CD8-positive, alpha-beta memory T cell (primary cell): ENCODE measurements at places on chromosomes 3 and 15. TPM values are rescaled to one million over a fixed set of nuclear protein-coding genes. Genes with fewer than 3 reads are reported as not detected.

DNA sequence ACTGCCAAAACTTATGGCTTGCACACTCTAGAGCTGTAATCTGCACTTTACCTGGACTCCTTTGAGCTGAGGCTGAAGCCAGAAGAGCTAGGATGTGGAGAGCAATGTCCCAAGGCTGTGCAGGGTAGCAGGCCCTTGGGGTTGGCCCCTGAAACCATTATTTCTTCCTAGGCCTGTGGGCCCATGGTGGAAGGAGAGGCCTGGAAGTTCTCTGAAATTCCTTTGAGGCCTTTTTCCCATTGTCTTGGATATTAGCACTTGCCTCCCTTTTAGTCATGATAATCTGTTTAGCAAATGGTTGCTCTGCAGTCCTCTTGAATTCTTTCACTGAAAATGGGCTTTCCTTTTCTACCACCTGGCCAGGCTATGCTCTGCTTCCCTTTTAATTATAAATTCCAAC lies 102.0 kb upstream of the SGO1 start:
- no peaks in the 10 kb centered on the region for H3K36me3 ChIP-seq
- H3K27me3 ChIP-seq = no peaks in the 10 kb centered on the region
- H3K4me3 ChIP-seq = no peak overlapping the region
- DNase-seq = no peak
- no peaks in the 10 kb centered on the region for H3K4me1 ChIP-seq

- no peaks in the 10 kb centered on the region for H3K36me3 ChIP-seq
- H3K4me3 ChIP-seq = no peak overlapping the region
- peaks cover 8% of the 10 kb centered on the region for H3K27me3 ChIP-seq
- no peak for DNase-seq
- H3K4me1 ChIP-seq = peaks cover 5% of the 10 kb centered on the region
Measured at GRCh38 chr15:56460071-56460470, 4.9 kb downstream of the MNS1 start.

DNA sequence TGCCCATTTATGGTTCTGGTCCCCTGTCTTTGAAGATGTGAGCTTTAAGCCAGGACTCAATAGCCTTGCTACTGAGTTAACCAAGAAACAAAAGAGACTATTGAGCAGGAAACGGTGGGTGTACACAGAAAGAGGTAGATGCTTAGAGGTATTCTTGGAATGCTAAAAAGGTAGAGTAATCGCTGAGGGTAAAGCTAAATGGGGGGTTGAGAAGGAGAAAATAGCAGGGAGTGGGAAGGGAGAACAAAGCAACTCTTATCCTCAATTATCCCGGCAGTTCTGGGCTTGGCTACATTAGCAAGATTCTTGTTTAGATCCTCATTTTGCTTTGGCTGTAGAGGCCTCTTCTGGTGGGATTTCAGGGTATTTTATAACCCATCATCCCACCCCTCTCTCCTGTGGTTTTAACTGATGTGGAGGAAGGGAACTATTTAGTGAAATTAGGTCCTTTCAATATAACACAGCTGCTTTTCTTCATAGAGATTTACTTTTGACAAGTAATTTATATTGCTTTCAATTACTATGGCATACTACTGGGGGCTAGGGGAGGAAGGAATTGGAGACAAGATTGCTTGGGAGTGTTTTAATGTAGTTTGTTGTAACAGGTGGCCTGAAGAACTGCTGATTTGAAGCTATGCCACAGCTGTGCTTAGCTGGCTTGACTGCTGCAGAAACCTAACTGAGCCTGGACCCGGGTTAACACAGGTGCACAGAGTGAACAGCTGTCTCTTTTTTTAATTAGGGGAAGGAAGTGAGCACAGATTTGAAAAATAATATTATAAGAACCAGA lies 234.3 kb upstream of the CCDC54 start:
- no peaks in the 10 kb centered on the region for H3K4me1 ChIP-seq
- no peak overlapping the region for H3K27ac ChIP-seq
- H3K27me3 ChIP-seq = no peaks in the 10 kb centered on the region
- H3K36me3 ChIP-seq = no peaks in the 10 kb centered on the region
- no peak overlapping the region for H3K4me3 ChIP-seq

- DNase-seq = no peak
- H3K27ac ChIP-seq = no peak overlapping the region
- H3K4me1 ChIP-seq = no peaks in the 10 kb centered on the region
- no peaks in the 10 kb centered on the region for H3K27me3 ChIP-seq
- H3K4me3 ChIP-seq = no peak overlapping the region
Measured at GRCh38 chr3:29293421-29293820, 12.6 kb downstream of the RBMS3 start.

DNA sequence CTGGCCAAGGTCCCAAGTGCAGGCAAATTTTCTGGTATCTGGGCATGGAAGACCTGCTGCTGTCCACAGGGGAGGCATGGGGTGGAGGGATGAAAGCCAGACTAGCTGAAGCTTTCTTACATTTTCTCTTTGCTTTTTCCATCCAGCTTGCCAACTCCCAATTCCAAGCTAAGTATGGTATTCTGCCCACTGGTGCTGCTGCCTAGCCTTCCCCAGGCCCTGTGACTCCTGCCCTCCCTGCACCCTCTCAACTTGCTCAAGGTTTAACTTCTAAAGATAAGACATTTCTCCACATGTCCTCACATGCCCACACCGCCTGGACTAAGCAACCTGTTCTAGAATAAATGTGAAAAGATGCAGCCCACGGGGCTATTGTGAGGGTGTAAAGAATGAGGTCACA lies 59.5 kb upstream of the HACD2 start:
- no peaks in the 10 kb centered on the region for H3K36me3 ChIP-seq
- H3K4me3 ChIP-seq = no peak overlapping the region
- H3K4me1 ChIP-seq = no peaks in the 10 kb centered on the region

- no peak overlapping the region for H3K27ac ChIP-seq
- H3K4me1 ChIP-seq = peaks cover 37% of the 10 kb centered on the region
- no peak overlapping the region for H3K4me3 ChIP-seq
- no peaks in the 10 kb centered on the region for H3K36me3 ChIP-seq
Measured at GRCh38 chr15:41659190-41659589, 1.0 kb upstream of the MGA start.

DNA sequence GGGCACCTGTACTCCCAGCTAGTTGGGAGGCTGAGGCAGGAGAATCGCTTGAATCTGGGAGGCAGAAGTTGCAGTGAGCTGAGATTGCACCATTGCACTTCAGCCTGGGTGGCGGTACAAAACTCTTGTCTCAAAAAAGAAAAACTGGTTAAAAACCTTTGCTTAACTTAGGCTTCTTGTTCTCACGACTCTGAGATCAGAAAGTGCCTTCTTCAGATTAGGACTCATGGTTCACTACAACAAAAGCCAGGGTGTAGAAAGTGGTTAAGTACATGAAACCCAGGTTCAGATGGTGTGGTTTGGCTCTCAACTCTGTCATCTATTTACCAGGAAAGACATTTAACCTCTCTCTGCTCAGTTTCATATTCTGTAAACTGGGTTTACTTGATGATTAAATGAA lies 168.4 kb downstream of the TUSC7 start:
- H3K27me3 ChIP-seq = no peaks in the 10 kb centered on the region
- no peaks in the 10 kb centered on the region for H3K4me1 ChIP-seq
- H3K36me3 ChIP-seq = no peaks in the 10 kb centered on the region

- no peaks in the 10 kb centered on the region for H3K4me1 ChIP-seq
- H3K4me3 ChIP-seq = no peak overlapping the region
- H3K36me3 ChIP-seq = no peaks in the 10 kb centered on the region
- no peaks in the 10 kb centered on the region for H3K27me3 ChIP-seq
- no peak overlapping the region for H3K27ac ChIP-seq
- DNase-seq = no peak
Measured at GRCh38 chr3:97979610-97980009, 7.4 kb upstream of the RIOX2 start.

DNA sequence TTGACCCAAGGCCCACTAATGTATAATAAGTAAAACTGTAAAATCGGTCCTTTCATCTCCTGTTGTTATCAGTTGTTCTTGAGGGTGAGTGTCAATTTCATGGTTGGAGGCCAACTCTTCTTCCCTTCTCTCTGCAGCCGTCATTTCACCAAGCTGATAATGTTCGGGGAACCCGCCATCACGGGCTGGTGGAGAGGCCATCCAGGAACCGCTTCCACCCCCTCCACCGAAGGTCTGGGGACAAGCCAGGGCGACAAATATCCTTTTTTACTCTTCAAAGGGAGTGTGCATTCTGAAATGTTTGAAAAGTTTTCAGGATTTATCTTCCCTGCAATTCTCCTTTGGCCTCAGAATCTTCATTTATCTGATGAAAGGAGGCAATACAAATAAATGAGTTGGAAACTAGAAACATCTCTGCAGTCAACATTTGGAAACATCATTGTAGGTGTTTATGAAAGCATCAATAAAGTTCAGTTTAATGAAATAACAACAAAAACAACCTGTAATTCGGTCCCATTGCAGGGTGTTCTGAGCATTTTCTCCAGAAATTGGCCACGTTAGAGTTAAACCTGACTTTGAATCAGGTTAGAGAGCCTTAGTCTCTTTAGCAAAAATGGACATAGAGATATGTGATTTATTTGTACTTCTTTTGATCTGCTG lies 63.9 kb downstream of the CRTC3 start:
- no peak for DNase-seq
- peaks cover 64% of the 10 kb centered on the region for H3K4me1 ChIP-seq
- no peaks in the 10 kb centered on the region for H3K36me3 ChIP-seq

GRCh38 chr3:101988596-101988995 lies 139.3 kb downstream of the NFKBIZ start:
- no peaks in the 10 kb centered on the region for H3K36me3 ChIP-seq
- DNase-seq = no peak
- H3K4me1 ChIP-seq = peaks cover 8% of the 10 kb centered on the region
- H3K4me3 ChIP-seq = no peak overlapping the region
- no peak overlapping the region for H3K27ac ChIP-seq

GRCh38 chr3:54122324-54123002 lies at the start of gene CACNA2D3:
TSS of gene CACNA2D3 (plus strand) at chr3:54122552.
- no peaks in the 10 kb centered on the region for H3K27me3 ChIP-seq
- no peak within 1 kb of the TSS for H3K27ac ChIP-seq
- no peaks in the 10 kb centered on the region for H3K4me1 ChIP-seq
- no peak within 1 kb of the TSS for H3K4me3 ChIP-seq
- H3K36me3 ChIP-seq = no peaks in the 10 kb centered on the region
- no peak for DNase-seq

- H3K27me3 ChIP-seq = no peaks in the 10 kb centered on the region
- DNase-seq = no peak
- H3K27ac ChIP-seq = no peak overlapping the region
- H3K36me3 ChIP-seq = no peaks in the 10 kb centered on the region
- H3K4me1 ChIP-seq = no peaks in the 10 kb centered on the region
Measured at GRCh38 chr3:69542805-69543429, 157.0 kb upstream of the FRMD4B start.

- no peak overlapping the region for H3K27ac ChIP-seq
- DNase-seq = no peak
- H3K27me3 ChIP-seq = no peaks in the 10 kb centered on the region
- H3K4me1 ChIP-seq = no peaks in the 10 kb centered on the region
- no peaks in the 10 kb centered on the region for H3K36me3 ChIP-seq
Measured at GRCh38 chr3:11480663-11481298, 162.9 kb downstream of the VGLL4 start.

- no peak overlapping the region for H3K4me3 ChIP-seq
- no peaks in the 10 kb centered on the region for H3K4me1 ChIP-seq
- DNase-seq = no peak
- H3K36me3 ChIP-seq = no peaks in the 10 kb centered on the region
Measured at GRCh38 chr3:113981803-113982202, 34.0 kb downstream of the ZDHHC23 start.

- no peak overlapping the region for H3K4me3 ChIP-seq
- no peak for DNase-seq
- no peaks in the 10 kb centered on the region for H3K4me1 ChIP-seq
- H3K36me3 ChIP-seq = no peaks in the 10 kb centered on the region
- no peaks in the 10 kb centered on the region for H3K27me3 ChIP-seq
- no peak overlapping the region for H3K27ac ChIP-seq
Measured at GRCh38 chr15:84898761-84899160, 14.3 kb downstream of the SLC28A1 start.

DNA sequence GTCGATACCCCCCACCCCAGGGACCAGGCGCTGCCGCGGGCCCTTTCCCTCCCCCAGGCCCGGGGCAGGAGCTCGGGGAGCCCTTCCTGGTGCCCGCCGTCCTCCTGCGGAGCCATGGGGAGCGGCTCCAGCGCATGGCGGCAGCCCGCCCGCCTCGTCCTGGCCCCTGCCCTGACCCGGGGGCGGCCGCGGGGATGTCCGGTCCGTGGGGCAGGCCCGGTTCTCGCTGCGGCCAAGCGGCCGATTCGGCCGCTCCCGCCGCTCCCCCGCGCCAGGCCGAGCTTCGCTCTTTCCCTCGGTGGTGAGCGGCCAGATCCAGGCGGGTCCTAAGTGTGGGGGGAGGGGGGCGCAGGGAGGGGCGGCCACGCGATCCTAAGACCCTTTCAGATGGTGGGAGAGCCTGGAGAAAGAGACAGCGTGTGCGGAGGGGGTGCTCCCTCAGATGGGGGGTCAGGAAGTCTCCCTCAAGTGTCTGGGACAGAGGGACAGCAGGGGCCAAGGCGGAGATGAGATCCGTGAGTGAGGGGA lies 1.3 kb downstream of the NEIL1 start:
- H3K4me3 ChIP-seq = peak overlapping the region; percentile 68
- H3K4me1 ChIP-seq = peaks cover 40% of the 10 kb centered on the region
- no peaks in the 10 kb centered on the region for H3K27me3 ChIP-seq
- H3K36me3 ChIP-seq = no peaks in the 10 kb centered on the region
- peak overlapping the region; percentile 57 for H3K27ac ChIP-seq

DNA sequence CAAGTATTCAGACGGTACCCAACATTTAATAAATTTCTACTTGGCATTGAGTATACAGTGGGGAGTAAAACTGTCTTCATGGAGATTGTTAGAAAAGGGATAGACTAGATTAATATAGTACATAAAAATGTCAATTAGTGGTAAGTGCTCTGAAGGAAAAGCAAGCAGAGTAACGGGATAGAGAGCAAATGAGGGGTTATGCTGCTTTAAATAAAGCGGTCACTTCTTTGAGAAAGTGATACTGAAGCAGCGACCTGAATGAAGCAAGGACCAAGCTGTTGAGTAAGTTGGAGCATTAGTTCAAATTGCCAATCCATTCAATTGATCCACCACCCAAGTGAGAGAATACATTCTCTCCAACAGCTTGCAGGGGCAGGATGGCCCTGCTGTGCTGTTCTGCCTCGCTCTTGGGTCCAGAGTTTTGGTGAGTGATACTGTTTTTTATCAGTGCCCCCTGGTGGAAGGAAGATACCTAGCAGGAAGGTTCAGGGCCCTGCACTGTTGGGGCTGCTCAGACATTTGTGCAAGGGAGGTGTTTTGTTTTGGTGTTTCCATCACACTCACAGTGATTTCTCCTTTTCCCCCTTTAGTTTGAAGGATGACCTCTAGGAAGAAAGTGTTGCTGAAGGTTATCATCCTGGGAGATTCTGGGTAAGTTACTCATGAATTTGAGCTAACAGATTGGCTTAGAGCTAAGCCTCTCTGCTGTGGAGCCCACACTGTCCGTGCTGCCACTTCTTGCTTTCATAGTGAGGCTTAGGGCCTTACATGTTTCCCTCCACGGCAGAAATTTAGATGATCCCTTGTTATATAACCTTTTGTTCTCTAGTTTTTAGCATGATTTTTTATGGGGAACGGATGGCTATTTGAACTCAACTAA lies 69.0 kb downstream of the RAB7A start:
- peaks cover 54% of the 10 kb centered on the region for H3K4me1 ChIP-seq
- no peaks in the 10 kb centered on the region for H3K27me3 ChIP-seq
- H3K27ac ChIP-seq = no peak overlapping the region
- peaks cover 38% of the 10 kb centered on the region for H3K36me3 ChIP-seq

The SLC25A38 gene
- total RNA-seq = 73.0 TPM

The BUB1B gene
- total RNA-seq = 50.3 TPM

The OR5H15 gene
- total RNA-seq = not detected

The C3orf22 gene
- not detected for total RNA-seq

The SPINK8 gene
- not detected for total RNA-seq

The ZNF80 gene
- 2.3 TPM for total RNA-seq

The ZBTB47 gene
- total RNA-seq = 0.48 TPM

The ANKUB1 gene
- not detected for total RNA-seq

The CDHR4 gene
- total RNA-seq = not detected
